ENCODE measurements at places on chromosomes 5 and 9.

GRCh38 chr9:89008055-89008743, 16.9 kb downstream of the S1PR3 start:
- no peak for DNase-seq

GRCh38 chr5:107464876-107465275, 205.9 kb downstream of the EFNA5 start:
- no peak for DNase-seq

DNA sequence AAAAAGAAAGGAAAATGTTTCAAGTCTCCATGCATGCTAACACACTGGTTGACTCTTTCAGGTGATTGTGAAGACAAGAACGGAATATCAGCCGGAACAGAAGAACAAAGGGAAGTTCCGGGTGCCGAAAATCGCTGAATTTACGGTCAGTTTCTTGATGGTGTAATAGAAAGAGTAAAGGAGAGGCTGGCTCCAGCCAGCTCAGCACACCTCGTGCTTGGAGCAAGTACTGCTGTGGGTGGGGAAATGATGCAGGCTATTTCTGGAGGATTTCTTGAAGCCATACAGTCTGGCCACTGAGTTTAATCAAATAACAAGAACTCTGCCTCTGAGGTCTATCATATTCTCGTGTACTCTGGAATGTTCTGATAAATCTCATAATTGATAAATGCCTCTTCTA, 18.7 kb downstream of the NSG2 start:
- no peak for DNase-seq

DNA sequence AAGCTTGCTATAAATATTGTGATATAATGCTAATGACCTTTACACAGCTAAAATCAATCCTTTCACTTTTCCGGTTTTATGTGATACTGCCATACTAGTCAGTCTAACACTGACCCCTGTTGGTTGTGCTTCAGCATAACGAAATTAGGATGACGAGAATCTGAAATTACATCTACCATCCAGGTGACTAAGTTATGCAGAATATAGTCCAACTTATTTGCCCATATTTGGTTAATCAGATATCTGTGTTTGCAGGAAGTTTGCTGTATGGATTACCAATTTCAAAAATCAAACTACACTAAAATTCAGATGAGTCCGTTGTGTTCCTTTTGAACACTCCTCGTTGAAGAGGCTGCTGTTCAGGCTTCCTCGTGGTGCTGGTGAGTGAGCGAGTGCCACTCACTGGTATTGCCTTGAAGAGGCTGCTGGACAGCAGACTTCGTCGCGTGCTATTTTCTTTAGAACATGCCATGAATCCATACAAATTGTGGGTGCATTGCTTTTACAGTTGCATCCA, 32.5 kb downstream of the TENT4A start:
- DNase-seq = no peak

- no peak for DNase-seq
Measured at GRCh38 chr5:94793816-94794198, 175.3 kb downstream of the SLF1 start.

- no peak for DNase-seq
Measured at GRCh38 chr9:134854541-134854981, 26.0 kb upstream of the FCN2 start.

DNA sequence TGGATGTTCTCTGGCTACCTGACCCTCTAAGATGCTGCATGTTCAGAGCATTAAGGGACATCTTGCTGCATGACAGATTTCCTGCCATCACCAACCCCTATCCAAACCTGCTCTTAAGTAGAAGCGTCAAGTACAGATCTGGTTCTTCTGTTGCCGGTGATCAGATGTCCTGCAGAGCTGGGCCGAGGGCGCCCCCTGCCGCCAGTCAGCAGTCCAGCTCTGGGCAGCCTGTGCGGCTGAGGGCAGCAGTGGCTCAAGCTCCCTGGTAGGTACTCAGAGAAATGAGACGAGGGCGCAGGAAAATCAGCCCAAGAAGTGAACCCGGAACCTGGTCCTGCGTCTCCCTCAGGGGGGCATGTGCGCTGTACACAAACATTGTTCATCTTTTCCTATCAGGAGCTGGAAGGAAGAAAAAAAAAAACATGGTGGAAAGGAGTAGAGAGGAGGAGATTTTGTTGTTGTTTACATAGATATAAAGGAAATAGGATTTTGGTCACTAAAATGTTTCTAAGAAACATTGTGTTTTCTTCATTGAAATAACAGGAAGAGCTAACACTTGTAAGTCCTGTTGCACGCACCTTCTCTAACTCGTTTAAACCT, 95.8 kb downstream of the CFAP90 start:
- peak; percentile 46 for DNase-seq

GRCh38 chr5:9269014-9269413, 276.9 kb downstream of the SEMA5A start:
- DNase-seq = no peak

DNA sequence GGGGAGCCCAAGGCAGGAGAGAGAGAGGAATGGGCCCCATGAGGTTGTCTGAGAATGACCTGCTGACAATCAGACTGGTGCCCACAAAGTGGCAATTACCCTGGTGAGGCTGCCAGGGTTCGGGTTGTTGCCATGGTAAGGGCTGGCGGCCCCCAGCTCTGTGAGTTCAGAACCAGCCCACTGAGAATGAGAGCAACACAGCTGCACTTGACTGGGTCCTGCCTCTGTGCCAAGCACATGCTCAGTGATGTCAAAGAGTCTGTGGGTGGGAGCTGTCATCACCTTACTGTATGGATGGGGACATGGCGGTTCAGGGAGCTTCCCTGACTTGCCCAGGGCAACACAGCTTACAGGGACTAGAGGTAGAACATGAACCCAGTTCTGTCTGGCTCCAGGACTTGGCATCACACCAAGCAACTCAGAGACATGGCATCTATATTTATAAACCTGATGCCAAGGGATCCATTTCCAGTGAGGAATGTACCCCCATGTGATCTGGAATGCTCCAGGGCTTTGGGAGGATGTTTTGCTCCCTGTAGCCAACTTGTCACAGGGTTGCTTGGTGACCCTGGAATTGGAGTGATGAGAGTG, 38.2 kb upstream of the TEX48 start:
- no peak for DNase-seq

DNA sequence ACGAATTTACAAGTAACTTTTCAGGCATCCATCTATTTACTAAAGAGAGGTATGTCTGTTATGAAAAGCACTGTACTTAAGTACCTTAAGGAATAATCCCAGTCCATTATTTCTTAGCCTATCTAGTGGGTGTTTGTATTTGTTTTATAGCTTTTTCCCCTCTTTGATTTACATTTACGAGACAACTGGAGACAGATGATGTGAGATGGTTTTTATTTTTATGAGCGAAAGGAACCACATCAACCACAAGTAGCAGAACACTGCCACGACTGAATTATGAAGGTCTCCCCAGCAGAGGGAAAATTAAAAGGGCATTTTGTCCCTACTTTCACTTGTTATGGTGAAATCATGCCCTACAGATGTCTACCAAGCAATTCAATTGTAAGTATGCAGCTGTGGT, 357.8 kb downstream of the NFIB start:
- no peak for DNase-seq

DNA sequence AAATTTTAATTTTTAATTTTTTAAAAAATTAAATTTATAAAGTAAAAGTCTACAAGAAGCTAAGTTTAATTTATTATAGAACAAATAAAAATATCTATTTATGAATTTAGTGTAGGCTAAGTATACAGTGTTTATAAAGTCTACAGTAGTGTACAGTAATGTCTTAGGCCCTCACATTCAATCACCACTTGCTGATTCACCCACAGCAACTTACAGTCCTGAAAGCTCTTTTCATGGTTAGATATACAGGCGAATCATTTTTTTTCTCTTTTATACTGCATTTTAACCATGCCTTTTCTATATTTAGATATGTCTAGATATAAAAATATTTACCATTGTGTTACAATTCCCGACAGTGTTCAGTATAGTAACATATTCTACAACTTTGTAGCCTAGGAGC, 55.9 kb downstream of the PCSK1 start:
- no peak for DNase-seq

DNA sequence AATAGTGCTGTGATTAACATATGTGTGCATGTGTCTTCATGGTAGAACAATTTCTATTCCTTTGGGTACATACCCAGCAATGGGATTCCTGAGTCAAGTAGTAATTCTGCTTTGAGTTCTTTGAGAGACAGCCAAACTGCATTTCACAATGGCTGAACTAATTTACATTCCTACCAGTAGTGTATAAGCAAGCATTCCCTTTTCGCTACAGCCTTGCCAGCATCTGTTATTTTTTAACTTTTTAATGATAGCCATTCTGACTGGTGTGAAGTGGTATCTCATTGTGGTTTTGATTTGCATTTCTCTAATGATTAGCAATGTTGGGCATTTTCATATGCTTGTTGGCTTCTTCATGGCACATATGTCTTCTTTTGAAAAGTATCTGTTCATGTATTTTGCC, 308.5 kb downstream of the ARRDC3 start:
- DNase-seq = no peak

DNA sequence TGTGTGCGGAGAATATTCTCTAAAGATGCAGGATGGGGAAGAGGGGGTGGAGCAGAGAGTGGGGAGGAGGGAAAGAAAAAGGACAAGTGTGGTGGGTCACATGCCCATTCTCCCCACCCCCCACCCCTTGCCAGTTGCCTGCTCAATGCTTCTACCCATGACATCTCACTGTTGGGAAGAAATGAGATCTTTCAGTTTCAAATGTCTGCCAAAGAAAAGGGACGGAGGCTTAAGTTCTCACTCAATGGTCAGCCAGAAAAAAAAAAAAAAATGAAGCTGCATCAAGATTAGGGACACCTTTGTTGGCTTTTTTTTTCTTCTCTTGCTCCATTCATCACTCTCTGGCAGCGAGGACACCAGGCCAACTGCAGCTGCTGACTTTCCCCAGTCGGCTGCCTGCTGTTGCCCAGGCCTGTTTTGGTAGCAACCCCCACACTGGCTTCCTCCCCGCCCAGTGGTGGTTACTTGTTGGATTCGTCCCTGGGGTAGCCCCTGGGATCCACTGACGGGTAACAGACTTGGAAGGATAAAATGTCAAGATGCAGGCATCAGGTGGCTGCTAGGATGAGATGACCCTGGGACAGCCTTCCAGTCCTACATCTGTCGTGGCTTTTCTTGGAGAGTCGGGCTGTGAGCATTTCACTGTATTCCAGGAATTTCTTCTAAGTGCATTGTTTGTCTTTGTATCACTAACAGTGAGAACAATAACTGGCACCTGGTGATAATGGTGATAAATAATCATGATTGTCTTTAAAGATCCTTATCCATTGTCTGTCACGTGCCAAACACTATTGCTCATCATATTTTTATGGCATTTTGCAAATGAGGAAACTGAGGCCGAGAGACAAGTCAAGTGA, 9.1 kb downstream of the WWC1 start:
- DNase-seq = no peak

DNA sequence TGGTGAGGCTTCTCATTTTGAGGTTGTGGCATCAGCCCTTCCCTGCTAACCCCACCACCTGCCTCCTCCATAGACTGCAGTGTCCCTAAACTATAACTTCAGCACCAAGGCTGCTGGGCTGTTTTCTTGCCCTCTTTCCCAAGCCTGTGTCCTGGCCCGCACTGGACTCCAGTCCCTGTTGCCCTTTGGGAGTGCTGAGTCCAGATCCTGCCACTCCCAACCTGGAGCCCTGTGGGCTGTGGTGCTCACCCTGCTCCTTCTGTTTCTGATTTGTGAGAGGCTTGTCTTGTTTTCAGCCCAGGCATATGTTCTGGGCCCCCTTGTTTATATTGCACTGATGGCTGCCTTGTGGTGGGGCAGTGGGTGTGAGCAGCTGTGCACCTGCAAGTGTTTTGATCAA, 39.7 kb upstream of the RNU6ATAC start:
- no peak for DNase-seq

GRCh38 chr5:134634227-134634626, 1.6 kb upstream of the SAR1B start:
- DNase-seq = no peak

DNA sequence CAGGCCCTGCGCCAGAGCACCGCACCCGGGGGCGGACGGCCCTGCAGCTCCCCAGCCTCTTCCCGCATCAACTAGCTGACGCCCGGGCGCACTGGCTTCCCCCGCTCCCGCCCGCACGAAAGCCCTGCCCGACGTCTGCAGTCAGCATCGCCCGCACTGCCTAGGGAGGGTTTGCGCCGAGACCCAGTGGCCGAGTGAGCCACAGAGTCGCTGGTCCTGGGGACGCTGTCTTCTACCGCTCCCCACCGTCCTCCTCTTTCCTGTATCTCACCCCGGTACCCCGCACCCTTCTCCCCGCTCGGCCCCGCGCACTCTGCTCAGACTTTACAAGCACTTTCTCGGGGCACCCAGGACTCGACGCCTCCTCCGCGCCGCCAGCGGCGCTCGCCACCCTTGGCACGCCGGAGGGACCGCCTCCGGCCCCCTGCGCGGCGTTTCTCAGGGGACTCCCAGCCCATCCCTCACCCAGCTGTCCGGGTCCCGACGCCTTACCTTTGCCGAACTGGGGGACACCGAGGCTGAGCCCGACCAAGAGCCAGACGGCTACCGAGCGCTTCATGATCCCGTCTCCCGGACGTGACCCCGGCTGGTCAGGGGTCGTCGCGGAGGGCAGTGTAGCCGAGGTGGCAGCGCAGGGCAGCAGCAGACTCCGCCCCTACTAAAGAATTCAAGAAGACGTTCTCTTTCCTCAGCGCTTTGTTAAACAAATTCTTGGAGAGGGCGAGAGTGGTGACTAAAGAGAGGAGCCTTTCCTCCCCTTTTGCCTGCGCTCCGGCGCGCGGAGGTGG, 670 bp downstream of the EDIL3 start:
- DNase-seq = no peak

DNA sequence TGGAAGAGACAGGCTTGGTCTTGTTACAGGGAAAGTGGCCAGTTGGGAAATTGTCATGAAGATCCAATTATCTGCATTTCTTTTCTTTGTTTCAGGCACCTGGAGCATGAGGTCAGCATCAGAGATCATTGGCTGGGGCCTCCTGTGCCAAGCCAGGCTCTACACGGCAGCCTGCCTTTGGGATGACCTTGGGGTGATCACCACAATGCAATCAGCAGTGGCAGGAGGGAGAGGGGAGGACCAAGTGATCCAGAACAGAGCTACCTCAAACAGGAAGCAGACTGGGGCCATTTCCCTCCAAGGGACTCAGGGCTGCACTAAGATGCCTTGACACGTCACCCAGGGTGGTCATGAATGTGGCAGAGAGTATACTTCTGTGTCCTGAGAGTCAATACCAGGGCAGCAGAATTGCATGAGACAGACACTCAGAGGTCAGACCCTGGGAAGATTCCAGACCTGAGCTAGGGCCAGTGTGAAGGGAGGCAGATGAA, 8.9 kb downstream of the SMIM23 start:
- DNase-seq = no peak

- no peak for DNase-seq
Measured at GRCh38 chr5:32753051-32753450, 41.9 kb downstream of the NPR3 start.

- no peak for DNase-seq
Measured at GRCh38 chr9:21144603-21145002, 3.0 kb upstream of the IFNW1 start.

All from activated CD8-positive, alpha-beta memory T cell treated with anti-CD3 and anti-CD28 coated beads, Interleukin-2, amount 10 ng/mL, durations not matched to agents 7 days and 5 days (primary cell).